ENCODE measurements at places on chromosomes 5 and 9.

GRCh38 chr5:153793699-153794098 lies 245.0 kb downstream of the FAM114A2 start:
- no peak for DNase-seq

- DNase-seq: no peak
These were observed 654.2 kb downstream of the TLE1 start for GRCh38 chr9:81035171-81035570.

DNA sequence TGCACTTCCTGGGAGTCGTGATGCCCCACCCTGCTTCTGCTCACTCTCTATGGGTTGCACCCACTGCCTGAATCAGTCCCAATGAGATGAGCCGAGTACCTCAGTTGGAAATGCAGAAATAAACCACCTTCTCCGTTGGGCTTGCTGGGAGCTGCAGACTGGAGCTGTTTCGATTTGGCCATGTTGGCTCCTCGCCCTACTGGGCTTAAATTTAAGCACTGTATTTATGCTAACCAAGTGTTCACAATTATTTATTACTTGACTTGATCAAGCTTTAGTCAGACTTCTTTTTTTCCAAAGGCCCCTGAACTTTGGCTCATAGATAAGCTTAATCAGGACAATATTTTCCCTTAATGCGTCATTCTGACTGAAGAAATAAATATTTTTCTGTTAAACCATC lies 1072.4 kb upstream of the CDH9 start:
- no peak for DNase-seq

GRCh38 chr9:95753762-95754465 lies 121.6 kb upstream of the ERCC6L2 start:
- DNase-seq: no peak

DNA sequence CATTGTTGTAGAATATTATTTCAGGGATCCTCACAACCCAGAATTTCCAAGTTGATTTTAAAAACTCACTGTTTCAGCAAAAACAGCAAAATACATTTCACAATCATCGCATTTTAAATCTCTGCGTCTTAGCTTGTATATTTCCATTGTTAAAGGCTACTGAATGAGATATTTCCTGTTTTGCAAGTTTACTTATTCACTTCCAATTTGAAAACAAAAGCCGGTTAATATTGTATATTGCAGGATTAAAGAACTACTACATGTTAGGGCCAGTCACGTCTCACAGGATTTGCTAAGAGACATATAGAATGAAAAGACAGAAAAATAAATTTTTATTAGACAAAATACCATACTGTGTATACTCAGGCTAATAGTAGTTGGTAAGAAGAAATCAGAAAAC lies 395.9 kb upstream of the CDH9 start:
- no peak for DNase-seq

DNA sequence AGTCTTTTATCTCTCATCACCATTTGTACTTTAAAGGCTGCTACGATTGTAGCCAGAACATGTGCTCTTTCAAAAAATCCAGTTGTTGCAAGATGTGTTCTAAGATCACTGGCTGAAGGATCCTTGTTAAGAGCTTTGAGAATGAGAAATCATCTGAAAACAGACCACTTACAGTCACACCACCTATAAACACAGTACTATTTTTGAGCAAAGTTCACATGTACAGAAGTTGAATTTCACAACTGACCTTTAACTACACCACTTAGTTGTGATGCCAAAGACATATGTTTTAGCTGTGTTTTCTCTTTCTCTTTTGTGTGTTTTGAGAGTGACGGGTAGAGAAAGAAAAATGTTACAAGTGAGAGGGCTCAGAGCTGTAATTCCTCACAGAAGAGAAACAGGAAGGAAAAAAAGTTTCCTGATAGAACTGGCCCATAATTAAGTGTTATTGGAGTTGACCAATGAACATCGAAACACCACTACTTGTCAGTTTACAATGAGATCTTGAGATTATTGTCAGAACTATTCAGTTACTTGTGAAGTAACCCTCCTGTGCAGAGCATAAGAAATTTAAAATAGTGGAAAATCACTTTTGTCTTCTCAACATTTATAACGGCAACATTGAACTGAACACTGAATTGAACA lies 245.4 kb downstream of the MLLT3 start:
- no peak for DNase-seq

DNA sequence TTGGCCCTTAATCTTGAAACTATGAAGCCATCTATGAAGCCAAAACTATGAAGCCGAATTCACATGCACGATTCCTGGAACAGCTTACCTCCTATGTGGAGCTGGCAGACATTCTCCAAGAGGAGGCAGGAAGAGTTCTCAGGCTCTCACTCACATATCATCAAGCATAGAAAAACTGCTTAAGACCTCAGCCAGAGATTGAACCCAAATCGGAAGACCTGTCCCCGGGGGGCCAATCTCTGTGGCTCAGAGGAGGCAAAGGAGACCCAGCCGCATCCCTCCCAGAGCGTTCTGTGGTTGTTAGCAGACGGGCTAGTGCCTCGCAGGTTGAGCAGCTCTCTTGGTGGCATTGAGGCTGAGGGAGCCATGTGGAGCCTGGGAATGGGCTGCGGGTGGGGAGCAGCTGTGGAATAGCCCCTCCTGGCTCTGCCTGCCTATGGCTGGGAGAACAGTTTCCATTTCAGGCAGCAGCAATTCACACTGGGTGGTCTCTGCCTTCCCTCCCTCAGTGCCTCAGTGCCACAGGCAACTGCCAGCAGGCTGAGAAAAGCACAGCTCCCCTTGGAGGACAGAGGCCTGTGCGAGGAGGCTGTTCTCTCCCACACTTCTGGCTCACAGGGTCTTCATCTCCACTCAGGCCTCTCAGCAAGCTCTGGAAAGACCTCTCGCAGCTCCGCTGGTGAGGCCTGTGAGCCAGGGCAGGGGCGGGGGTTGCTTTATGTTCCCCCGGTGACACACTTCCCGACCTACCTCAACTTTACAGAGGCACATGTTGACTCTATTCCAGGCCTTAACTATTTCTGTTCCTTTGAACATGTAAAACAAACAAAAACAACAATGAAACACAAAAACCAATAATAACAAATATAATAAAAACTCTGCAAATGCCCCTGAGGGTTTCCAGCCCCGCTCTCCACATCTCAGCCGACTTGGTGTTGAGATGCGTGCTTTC lies 17.4 kb upstream of the TMEM174 start:
- DNase-seq: no peak

GRCh38 chr9:10000669-10001068 lies 612.1 kb downstream of the PTPRD start:
- DNase-seq: no peak

DNA sequence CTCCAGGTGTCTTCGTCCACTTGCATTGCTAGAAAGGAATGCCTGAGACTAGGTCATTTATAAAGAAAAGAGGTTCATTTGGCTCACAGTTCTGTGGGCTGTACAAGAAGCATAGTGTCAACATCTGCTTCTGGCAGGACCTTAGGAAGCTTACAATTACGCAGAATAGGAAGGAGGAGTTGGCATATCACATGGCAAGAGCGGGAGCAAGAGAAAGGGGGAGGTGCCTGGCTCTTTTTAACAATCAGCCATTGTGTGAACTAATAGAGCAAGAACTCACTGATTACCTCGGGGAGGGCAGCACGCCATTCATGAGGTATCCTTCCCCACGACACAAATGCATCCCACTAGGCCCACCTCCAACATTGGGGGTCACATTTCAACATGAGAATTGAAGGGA lies 134.4 kb upstream of the EFNA5 start:
- no peak for DNase-seq

GRCh38 chr5:27328480-27328879 lies 290.1 kb upstream of the CDH9 start:
- DNase-seq: no peak

- no peak for DNase-seq
These were observed 213.2 kb upstream of the EDIL3 start for GRCh38 chr5:84597904-84598303.

DNA sequence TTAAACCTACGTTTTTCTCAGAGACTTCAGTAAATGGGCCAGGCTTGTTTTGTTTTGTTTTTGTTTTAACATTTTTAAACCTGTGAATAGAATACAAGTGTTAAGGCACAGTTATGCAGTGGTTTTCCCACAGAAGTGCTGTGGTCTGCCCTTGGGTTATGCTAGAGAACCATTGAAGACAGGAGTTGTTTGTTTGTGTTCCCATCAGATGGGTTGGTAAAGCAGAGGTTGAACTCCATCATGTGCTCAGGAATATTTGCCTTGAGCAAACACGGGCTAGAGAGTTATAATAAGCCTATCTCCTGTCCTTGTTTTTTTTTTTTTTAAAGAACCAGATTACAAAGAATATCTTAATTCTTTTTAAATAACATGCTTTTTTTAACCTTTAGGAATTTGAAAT lies 28.5 kb downstream of the RHOBTB3 start:
- peak; percentile 51 for DNase-seq

GRCh38 chr9:120616966-120617935 lies 37.3 kb upstream of the CDK5RAP2 start:
- no peak for DNase-seq

DNA sequence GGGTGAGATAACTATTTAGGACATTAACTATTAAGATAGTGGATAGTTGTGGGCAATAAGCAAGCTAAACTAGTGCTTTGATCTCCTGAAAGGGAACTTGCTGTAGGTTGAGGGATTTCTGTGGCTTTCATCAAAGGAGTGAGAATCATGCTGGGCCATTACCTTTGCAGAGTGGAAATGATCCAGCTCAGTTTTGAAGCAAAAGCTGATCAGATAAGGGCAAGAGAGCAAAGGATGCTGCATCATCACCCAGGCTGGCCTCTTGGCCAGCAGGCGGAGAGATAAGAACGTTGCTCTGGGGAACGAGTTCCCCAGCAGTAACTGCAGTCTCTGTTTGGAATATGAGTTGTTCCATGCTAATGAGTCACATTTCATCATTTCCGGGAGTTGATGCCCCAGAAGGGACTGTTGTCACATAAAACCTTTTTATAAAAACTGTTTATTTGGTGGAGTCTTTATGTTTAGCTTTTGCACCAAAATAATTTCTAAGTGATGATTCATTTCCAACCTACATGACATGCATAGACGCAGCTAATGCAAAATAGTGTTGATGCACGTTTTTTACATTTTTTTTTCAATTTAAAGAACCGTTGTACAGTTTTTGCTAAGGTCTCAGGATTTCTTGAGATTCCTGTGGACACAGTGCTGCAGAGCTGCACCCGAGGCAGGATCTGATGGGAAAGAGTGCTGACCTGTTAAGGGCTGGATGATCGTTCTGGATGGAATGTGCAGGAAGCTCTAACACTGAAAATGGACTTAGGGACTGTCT lies 99.3 kb downstream of the ACTBL2 start:
- peak; percentile 0 for DNase-seq

GRCh38 chr5:142610176-142611001 lies 75.5 kb downstream of the FGF1 start:
- DNase-seq: no peak

- no peak for DNase-seq
These were observed 40.8 kb downstream of the ADAMTS2 start for GRCh38 chr5:179304466-179304865.

GRCh38 chr5:30725073-30725472 lies 468.4 kb upstream of the CDH6 start:
- DNase-seq: no peak

- no peak for DNase-seq
These were observed 72.2 kb downstream of the ATG10 start for GRCh38 chr5:82044010-82044409.

DNA sequence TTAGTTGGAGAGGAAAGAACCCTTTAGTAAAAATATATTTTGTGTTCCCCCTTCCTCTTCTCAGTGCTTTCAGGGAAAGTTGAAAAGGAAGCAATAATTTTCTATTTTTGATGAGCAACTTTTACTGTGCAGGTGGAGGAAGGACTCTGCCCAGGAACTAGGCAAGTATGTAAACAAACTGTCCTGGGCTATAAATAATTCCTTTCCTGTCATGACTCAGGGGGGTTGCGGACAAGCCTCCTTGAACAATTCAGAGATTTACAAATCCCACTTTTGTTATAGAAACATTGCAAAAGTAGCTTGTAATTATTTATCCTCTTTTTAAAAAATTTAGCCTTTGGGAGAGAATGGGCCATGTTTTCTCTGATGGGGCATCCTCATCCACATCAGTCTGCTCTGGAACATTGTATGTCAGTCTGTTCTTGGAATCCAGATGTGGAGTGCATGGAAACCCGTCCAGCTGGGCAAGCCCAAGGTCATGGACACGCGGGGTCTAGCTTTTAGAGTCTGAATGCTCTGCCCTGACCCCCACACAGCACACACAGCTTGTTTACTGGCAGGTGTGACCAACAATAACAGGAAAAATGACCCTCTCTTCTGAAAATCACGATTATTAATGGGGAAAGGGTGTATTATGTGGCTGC lies 127.6 kb downstream of the GADD45G start:
- no peak for DNase-seq

GRCh38 chr5:56326770-56327169 lies 93.6 kb upstream of the ANKRD55 start:
- DNase-seq: no peak

Data from HuH-7 (cell line).